Activated CD4-positive, alpha-beta T cell treated with anti-CD3 and anti-CD28 coated beads, Interleukin-2, amount 10 ng/mL, durations not matched to agents 7 days and 5 days (primary cell): ENCODE measurements at places on chromosomes 5 and 9. TPM values are rescaled to one million over a fixed set of nuclear protein-coding genes. Genes with fewer than 3 reads are reported as not detected.

GRCh38 chr9:38229104-38229500 lies 160.1 kb upstream of the SHB start:
- H3K27ac ChIP-seq: no peak overlapping the region
- H3K27me3 ChIP-seq: peaks cover 12% of the 10 kb centered on the region
- no peak for DNase-seq
- no peak overlapping the region for H3K4me3 ChIP-seq
- peaks cover 20% of the 10 kb centered on the region for H3K4me1 ChIP-seq

DNA sequence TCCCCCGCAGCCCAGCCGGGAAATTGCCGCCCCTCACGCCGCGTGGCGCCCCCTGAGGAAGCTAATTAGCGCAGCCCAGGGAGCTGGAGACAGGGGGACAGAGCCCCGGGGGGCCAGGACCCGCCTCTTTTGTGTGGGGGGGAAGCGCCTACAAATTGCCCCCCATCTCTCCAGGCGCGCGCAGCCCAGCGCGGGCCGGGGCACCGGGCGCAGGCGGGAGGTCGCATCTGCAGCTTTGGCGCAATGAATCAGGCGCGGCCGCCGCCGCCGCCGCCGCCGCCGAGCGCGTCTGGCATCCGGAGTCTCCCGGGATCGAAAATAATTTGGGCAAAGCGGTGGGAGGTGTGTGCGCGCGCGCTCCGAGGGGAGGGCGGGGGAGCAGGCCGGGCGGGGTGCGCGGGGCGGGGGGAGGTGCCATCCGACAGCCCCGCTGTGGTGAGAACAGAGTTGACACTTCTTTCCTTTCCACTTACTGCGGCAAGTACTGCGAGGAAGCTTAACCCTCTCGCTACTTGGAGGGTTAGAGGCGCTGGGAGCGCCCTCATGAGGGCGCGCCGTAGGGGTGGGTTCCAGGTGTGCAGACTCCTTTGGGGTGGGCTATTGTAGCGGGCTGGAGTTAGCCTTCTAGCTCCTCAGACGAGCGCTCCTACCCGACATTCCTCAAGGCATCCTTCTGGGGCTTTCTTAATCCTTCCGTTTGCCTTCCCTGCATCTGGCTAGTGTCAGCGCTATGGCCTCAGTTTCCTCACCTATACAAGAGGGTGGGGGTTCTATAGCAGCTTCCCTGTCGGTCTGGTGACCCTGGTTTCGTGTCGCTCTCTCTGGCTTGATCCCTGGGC lies 63.1 kb downstream of the CXXC5 start:
- H3K4me1 ChIP-seq: peaks cover 14% of the 10 kb centered on the region
- peaks cover 33% of the 10 kb centered on the region for H3K27me3 ChIP-seq
- no peak overlapping the region for H3K27ac ChIP-seq

DNA sequence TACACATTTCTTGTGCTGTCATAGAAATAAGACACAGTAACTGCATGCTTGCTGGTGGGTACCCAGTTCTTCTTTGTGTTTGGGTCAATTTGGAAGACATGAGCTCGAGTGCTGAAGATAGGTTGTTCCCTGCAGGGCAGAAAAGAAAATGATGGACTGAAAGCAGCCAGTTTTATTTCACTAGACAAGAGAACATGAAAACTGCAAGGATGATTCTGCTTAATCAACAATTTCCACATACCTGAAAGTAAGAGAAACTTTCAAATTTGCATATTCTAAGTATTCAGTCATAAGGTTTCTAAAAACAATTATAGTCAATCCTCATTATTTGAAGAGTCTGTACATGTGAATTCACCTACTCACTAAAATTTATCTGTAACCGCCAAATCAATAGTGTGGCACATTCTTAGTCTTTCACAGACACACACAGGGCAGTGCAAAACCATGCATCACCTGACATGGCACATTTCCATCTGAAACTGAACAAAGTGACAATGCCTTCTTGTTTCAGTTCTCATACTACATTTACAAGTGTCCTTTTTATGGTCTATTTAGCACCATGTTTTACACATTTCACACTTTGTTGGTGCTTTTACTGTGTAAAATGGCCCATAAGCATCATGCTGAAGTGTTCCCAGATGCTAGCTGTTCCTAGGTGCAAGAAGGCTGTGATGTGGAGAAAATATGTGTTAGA lies 56.9 kb downstream of the HOMER1 start:
- H3K36me3 ChIP-seq: no peaks in the 10 kb centered on the region
- no peak overlapping the region for H3K4me3 ChIP-seq
- DNase-seq: no peak

GRCh38 chr9:81141961-81142360 lies 547.4 kb downstream of the TLE1 start:
- H3K36me3 ChIP-seq: no peaks in the 10 kb centered on the region

DNA sequence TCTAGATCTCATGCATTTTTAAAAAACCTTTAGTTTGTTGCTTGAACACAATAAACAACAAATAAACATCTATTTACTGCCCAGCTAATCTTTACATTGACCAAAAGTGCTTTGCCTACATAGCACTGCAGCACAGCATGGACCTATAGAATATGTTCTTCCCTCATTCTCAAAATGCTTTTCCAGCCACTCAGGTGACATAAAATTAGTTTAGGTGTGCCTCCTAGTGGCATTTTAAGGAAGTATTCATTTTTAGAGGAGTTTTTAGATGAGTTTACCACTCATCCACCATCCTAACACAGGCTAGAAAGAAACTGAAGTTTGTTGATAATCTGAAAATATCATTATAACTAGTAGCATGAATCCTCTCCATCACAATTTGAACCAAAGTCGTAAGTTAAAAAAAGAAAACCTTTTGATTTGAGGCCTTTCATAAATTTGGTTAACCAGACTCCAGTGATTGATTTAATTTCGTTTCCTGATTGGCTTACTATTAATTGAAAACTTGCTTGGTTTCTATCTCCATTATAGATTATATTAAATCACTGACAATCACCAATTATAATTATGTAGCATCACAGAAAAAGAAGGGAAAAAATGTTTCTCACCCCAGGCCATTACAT lies 12.6 kb downstream of the PLGRKT start:
- peak; percentile 17 for DNase-seq
- no peaks in the 10 kb centered on the region for H3K27me3 ChIP-seq
- H3K4me1 ChIP-seq: peaks cover 2% of the 10 kb centered on the region
- H3K36me3 ChIP-seq: peaks cover 3% of the 10 kb centered on the region
- no peak overlapping the region for H3K4me3 ChIP-seq

- no peak for DNase-seq
- peaks cover 34% of the 10 kb centered on the region for H3K36me3 ChIP-seq
- H3K27ac ChIP-seq: peak overlapping the region; percentile 64
- peaks cover under 1% of the 10 kb centered on the region for H3K27me3 ChIP-seq
These were observed 34.0 kb upstream of the NCS1 start for GRCh38 chr9:130138171-130138653.

The C9orf153 gene
- total RNA-seq: 0.12 TPM

The SUB1 gene
- 430 TPM for total RNA-seq
